Stimulated activated CD8-positive, alpha-beta memory T cell treated with anti-CD3 and anti-CD28 coated beads, Interleukin-4, amount 100 ng/mL, for 1 hour (primary cell): ENCODE measurements at places on chromosomes 6 and 20.

DNA sequence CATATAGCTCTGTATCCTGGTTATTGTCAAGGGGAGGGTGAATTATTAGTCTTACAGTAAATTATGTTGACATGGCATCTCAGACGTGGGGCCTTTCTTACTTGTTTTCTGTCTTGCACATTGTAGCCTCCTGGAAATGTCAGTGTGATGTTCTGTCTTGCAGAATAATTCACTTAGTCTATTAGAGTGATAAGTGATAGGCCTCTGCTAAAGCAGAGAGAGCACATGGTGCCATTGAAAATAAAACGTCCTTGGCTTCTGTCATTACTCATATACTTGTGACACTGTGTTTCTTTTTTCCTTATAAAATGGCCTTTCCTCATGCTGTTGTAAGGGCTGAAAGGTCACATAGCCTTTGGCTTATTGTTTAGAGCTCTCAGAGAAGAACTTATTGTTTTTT lies 531.0 kb downstream of the EPM2A start:
- DNase-seq = no peak

- no peak for DNase-seq
Measured at GRCh38 chr6:32664827-32665362, 1.6 kb downstream of the HLA-DQB1 start.

DNA sequence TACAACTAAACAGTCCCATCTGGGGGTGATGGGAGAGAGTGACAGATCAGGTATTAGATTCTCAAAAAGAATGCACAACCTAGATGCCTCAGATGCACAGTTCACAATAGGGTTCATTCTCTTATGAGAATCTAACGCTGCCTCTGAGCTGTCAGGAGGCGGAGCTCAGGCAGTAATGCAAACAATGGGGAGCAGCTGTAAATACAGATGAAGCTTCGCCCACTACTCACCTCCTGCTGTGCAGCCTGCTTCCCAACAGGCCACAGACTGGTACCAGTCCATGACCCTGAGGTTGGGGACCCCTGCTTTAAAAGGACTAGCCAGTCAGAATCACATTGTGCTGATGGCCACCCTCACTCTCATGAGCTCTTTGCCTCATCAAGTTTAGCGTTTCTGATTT lies 247.0 kb upstream of the KCNQ5 start:
- DNase-seq = no peak

DNA sequence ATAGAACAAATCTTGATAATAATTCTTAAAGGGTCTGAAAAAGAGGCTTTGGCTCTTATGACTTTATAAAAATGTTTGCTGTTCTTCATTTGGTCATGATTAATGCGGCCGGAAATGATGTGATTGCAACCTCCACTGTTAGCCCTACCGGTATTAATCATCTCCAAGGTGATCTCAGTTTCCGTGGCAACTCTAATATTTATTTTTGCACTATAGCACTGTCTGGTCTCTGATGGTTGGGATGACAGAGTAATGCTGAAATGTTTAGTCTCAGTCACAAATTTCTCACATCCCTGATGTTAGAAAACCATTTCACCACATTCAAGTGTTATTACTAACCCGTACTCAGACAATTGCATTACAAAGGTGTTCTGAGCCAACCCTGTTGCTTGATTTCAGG lies 87.4 kb downstream of the TMEM200A start:
- DNase-seq = no peak

DNA sequence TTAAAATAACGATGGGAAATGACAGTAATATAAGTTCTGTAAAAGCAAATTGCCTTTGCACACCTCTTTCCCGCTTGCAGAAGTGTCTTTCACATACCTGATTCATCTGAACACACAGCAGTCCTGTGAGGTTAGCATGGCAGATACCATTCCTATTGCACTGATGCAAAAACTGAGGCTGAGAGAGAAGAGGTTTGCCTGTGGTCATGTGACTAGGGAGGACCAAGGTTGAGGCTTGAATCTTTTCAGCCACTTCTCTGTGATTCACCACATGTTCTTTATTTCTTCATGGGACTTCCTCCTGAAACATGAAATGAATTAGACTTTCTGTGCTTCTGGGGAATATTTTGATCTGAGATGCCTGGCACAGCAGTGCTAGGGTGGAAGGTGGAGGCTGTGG lies 92.9 kb downstream of the VEGFA start:
- DNase-seq = no peak
